ENCODE measurements at places on chromosomes 4 and X.

- DNase-seq = no peak
Observed at GRCh38 chr4:102036016-102036415, 245.5 kb downstream of the BANK1 start.

DNA sequence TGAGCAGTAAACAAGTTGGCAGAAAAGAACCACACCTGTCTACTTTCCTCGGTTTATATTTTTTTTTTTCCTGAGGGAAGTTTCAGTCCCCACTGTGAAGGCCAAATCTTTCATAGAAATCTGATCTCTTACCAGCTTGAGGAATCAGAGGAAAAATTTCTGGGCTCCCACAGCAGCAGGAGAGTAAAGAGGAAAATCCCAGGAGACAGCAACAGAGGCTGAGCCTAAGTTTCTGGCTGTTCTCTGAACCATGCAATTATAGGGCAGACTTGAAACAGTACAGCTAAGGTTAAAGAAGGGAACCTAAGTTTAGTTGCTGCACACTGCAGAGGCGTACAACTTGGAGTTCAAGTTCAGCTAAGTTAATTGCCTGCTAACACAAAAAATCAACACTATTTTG is 1090.9 kb upstream of the INTU start:
- DNase-seq = no peak

- DNase-seq = no peak
Observed at GRCh38 chrX:72349190-72349589, 43.5 kb upstream of the CITED1 start.

- no peak for DNase-seq
Observed at GRCh38 chr4:186676531-186677161, 47.0 kb downstream of the FAT1 start.

DNA sequence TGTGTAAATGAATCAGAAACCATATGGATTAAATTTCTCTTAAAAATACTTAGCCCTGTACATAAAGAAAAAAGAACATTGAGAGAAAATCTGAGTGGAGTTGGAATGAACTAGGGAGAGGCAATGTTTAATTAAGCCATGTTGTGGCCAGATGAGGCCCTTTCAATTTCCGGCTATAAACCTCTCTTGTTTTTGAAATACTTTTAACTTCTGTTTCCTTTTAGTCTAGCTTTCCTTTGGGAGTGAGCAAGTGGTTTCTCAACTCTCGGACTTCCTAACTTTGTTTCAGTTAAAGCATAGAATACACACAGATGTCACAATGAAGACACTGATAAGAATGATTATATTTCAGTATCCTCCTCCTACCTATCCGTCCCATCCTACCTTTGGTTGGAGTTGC is 197.2 kb downstream of the ARHGAP24 start:
- no peak for DNase-seq

DNA sequence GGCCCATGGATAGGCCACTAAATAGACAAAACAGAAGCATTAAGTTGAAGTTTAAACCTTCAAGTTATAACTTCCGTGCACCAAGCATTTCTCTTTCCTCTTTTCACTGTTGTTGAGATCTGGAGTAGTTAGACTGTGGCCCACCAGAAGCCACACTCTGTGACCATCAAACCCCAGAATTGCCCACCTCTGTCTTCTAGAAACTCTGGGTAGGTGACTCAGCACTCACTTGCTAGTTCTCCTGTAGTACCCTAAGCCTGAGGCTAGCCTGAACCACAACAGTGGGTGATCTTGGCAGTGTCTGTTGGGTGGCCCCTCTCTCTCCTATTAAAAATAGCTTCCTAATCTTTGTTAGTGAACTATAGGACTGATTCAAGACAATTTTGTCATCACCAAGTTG is 24.6 kb upstream of the CD40LG start:
- DNase-seq = no peak

DNA sequence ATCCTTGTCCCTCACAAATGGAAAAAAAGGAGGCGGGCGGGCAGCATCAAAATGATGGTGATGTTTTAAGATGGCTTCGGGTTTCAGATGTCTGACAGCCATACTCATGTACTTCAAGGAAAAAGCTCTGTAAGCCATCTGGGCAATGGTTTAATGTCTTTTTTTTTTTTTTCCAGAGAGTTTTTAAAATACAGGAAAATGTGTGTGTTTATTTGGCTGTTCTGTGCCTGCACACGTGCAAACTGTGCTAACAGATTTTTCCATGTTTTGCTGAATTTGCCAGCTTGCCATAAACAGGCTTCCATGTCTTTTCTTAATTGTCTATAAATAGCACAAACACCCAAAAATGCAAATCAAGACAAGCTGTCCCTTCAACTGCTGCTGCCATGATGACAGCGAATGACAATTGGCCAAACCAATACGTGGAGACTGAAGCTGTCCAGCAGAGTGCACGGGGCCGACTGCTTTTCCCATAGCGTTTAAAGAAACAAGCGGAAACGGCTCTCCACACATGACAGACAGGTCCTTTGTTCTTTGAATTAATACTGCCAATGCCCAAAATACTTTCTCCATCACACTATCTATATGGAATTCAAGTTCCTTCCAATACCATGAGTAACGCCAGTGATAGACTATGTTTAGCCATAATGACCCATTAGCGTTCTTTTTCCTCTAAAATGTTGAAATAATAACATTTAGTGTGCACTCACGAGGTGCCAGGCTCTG is 35.7 kb downstream of the AFAP1 start:
- no peak for DNase-seq

DNA sequence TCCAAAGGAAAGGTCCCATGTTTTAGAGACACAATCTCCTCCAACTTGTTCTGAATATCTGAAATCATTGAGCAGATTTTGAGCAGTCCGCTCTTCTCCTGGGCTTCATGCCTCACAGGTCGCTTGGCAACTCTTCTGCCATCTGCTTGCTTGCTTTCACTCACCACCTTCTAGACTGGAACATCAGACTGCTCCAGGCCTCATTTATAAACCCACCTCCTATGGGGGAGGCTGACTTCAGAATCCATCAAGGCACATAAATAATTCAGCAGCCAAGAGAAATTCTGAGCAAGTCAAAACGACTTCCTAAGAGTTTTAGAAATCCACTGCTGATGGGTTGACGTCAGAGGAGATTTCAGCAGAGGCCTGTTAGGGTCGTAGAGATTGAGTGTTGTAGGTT is 64.1 kb downstream of the FAM184B start:
- DNase-seq = no peak

- DNase-seq = no peak
Observed at GRCh38 chrX:40581336-40581920, 658 bp downstream of the ATP6AP2 start.

GRCh38 chrX:48613502-48614160 is 16.3 kb downstream of the WDR13 start:
- no peak for DNase-seq

- DNase-seq = no peak
Observed at GRCh38 chrX:20571611-20572010, 304.9 kb upstream of the RPS6KA3 start.
